ENCODE measurements at places on chromosomes 13 and 19.

DNA sequence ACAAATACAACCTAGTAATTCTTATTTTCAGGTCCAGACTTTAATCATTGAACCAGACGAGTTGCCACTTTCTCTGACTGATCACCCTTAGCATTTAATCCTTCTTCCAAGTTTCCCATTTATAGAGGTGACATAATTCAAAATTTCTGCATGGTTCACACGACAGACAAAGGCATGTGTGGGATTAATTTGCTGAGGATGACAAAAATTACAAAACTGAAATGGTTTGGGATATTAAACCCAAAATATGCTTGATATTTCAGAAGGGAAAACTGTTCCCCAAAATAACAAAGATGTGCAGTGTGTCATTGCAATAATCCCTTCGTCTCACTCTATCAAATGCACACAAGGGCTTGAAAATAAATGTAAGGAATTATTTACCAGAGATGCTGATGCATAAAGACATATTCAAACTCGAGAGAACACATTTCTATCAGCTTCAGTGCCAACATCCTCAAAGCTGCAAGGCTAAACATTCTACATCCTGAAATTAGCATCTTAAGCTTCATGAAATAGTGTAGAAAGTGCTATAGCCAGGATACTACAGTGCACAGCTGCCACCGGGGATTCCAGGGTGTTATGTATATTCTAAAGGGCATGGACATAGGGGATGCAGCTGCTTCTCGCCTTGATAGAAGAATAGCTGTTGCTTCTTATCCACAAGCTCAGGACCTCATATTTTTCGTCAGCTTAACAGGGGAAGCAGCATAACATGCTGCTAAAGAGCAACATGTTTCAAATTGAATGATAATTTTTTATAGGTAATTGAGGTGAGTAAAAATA lies 198.7 kb upstream of the SLITRK1 start:
- no peak for DNase-seq

DNA sequence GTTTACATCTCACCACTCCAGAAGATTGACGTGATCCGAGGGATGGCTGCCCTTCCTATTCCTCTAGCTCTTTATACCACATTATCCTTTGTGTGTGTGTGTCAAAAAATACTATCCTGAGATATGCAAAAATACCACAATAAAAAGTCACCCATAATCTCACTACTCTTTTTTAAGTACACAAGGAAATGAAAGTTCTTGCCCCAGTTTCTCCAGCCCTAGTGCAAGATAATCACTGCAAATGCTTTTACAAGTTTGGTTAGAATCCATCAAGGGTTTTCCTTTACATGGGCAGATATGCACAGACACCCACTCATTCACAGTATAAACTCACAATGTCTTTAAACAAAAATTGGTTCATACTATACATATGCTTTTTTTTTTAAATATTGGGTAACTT lies 89.3 kb downstream of the DIAPH3 start:
- no peak for DNase-seq

GRCh38 chr19:17943274-17944221 lies 10.7 kb downstream of the CCDC124 start:
- DNase-seq = no peak

DNA sequence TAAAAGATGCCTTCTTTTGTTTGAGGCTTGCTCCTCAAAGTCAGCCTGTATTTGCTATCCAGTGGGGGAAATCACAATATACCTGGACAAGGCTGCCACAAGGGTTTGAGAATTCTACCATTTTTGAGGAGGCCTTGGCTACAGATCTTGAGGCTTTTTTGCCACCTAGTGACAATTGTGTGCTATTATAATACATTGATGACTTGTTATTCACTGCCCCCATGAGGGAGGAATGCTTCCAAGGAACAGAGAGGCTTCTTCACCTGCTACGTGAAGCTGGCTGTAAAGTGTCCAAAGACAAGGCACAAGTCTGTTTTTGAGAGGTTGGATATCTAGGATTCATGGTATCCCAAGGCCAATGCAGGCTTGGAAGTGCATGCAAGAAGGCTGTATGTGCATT lies 72.5 kb downstream of the ZNF708 start:
- DNase-seq = no peak

DNA sequence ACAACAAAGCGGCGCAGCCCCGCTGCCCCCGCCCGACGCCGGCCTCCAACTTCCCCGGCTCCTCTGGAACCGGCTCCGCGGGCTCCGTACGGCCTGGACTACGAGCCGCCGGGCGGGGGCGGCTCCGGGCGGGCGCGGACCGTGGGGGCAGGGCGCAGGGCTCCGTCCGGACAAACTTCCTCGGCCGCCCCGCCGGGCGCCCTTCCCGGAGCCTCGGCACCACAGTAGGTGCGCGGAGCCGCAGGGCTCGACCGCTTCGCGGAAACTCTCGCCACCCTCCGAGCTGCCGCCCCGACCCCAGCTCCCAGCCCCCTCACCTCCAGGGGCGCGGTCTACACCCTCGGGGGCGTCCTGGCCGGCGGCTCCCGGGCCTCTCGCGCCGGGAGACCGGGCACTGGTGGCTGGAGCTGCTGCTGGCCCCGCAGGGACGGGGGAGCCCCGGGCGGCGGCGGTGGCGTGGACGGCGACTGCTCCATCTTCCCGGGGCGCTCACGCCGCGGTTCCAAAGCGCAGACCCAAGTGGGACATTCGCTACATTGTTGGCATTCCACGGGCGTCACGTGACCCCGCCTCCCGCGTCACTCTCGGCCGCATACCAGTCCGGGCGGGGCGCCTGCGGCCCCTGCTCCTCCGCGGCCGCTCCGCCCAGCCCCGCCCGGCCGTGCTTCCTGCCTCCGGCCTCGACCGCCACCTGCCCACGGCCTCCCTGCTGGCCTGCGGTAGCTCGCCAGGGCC lies at the start of gene LATS2:
Gene LATS2, minus strand, starts transcription at position 558 of the 735 bp plus-strand sequence. CDS start 15,560 bp downstream, outside the sequence.
- peak; percentile 66 for DNase-seq

GRCh38 chr19:18590273-18591272 lies 2.0 kb downstream of the REX1BD start:
- DNase-seq = peak; percentile 93

DNA sequence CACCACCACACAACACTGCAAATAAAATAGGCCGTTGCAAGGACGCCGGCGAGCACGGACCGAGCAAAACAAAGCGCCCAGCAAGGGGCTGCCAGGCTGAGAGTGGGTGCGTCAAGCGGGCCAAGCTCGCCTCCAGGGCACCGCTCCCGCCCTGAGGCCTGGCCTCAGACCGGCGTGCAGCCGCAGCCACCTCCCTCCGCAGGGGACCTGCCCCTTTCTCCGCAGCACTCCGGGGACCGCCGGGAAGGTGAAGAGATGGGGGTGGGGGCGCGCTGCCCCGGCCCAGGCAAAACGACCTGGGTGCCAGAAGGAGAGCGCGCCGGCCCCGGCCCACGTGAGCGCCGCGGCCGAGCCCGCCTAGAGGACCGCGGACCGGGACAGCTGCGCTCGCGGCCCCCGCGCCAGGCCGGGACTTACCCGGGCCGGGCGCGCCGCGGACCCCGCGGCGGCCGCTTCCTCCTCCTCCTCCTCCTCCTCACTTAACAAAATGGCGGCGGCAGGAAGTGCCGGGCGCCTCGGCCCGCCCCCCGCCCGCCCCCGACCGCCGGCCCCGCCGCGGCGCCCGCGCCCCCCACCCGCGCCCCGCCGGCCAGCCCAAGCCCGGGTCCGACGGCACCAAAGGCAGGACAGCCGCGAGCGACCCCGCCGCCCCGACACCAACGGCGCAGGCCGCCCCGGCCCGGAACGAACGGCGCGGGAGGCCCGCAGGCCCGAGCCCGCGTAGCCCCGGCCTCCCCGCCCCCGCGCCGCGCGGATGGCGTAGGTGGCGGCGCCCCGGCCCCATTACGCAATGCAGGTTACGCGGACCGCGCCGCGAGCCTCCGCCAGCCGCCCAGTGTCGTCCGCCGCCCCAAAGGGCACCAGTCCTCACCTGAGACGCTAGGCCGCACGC lies 674 bp downstream of the BRD4 start:
- peak; percentile 61 for DNase-seq

DNA sequence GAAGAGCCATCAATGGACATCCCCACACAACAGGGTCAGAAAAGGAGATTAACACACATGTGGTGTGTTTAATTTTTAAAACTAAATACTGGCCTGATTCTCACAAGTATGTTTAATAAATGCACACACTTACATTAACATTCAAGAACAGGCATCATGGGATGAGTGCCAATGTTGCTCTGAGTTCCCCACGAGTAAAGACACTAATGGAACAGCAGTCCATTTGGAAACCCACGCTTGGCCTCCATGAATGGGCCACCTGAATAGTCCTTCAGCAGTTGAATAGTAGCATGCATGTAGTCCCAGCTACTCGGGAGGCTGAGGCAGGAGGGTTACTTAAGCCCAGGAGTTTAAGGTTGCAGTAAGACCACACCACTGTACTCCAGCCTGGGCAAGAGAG lies 195.2 kb upstream of the IPO5 start:
- no peak for DNase-seq

- DNase-seq = no peak
These were observed 201.8 kb upstream of the MIR17HG start for GRCh38 chr13:91145571-91146205.

- DNase-seq = no peak
These were observed 1891.6 kb upstream of the PCDH20 start for GRCh38 chr13:63307228-63307627.

GRCh38 chr13:80337288-80338081 lies 3.4 kb downstream of the SPRY2 start:
- peak; percentile 41 for DNase-seq

GRCh38 chr13:81393110-81393509 lies 1052.2 kb upstream of the SPRY2 start:
- DNase-seq = no peak

- DNase-seq = no peak
These were observed 438 bp downstream of the PRKCSH start for GRCh38 chr19:11435833-11436313.

GRCh38 chr19:29644210-29644609 lies 21.1 kb upstream of the PLEKHF1 start:
- no peak for DNase-seq

DNA sequence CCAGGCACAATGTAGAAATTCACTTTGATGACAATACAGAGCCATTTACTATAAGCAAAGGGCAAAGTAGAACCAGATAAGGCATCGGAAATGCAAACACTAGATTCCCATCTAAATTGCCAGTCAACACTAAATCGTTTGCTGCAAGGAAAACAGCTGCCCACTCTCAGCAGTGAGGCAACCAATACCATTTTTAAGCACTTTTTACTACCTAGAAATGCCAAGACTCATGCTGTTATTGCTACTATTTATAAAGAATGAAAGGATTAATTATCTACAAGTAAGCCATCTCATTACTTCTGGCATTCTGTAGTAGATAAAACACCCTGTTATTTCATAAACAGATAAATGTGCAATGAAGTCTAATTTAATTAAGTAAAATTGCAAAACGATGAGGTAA lies 422.0 kb downstream of the FGF14 start:
- no peak for DNase-seq

- DNase-seq = no peak
These were observed 614.5 kb downstream of the TBC1D4 start for GRCh38 chr13:74867460-74867859.

All from cerebellum (tissue), 4 donors.